Caudate nucleus (tissue), 63 donors: ENCODE measurements at places on chromosomes 2 and 18.

- DNase-seq: no peak
These were observed 19.6 kb downstream of the D2HGDH start for GRCh38 chr2:241754042-241754441.

DNA sequence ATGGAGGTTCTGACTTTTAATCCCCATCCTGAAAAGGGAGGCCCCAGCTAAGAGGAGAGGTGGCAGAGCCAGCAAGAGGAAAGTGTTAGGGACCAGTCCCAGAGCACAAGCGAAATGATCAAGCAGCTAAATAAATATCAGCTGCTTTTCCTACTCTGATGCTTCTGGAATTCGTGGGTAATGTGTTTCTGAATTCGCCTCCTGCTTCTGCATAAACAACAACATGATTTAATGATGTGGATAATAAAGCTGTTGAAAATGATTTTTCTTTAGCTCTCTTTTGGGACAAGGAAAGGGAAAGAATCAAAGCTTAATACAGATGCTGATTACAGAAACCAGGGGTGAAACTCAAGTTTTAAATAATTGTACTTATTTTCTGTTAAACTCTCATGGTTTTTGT is 329.7 kb downstream of the PDE11A start:
- no peak for DNase-seq

DNA sequence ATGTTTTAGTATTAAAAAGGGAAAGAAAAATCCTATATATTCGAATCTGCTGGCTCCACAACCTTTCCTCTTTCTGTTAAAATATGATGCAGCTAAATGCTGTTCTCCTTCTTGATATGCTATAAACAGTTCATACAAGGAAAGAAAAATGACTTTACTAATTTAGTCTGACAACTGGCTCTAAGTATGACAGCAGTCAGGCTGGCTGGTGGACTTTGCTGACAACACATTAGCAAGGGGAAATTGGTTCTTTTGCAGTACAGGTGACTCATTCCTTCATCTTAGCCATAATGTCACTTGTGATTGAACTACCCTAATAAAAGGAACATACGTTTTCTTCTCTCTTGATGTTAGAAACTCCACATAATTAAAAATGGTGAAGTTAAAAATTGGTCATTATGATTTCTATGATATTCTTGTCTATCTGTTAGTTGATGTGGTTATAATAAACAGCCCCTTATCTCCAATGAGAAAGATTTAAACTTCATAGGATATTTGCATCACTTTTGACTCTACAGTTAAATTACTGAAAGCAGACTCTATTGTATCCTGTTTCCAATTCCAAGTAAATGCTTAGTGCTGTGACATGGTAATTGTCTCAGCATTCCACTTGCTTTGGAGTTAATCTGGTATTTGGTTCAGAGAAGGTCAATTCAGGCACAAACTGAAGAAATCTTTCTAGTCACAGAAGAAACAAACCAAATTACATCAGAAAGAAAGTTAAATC is 315.3 kb upstream of the GULP1 start:
- no peak for DNase-seq

DNA sequence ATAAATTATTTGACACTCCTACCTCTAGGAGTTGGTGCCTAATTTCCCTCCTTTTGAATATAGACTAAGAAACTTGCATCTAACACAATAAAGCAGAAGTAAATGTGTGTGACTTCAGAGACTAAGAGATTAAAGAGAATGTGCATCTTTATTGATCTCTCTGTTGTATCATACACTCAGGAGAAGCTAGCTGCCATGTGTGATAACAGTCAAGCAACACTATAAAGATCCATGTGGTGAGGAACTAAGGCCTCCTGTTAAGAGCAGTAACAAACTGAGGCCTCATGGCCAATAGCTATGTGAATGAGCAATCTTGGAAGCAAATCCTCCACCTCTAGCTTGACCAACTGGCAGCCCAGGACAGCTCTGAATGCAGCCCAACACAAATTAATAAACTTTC is 3.4 kb downstream of the FANCL start:
- no peak for DNase-seq

DNA sequence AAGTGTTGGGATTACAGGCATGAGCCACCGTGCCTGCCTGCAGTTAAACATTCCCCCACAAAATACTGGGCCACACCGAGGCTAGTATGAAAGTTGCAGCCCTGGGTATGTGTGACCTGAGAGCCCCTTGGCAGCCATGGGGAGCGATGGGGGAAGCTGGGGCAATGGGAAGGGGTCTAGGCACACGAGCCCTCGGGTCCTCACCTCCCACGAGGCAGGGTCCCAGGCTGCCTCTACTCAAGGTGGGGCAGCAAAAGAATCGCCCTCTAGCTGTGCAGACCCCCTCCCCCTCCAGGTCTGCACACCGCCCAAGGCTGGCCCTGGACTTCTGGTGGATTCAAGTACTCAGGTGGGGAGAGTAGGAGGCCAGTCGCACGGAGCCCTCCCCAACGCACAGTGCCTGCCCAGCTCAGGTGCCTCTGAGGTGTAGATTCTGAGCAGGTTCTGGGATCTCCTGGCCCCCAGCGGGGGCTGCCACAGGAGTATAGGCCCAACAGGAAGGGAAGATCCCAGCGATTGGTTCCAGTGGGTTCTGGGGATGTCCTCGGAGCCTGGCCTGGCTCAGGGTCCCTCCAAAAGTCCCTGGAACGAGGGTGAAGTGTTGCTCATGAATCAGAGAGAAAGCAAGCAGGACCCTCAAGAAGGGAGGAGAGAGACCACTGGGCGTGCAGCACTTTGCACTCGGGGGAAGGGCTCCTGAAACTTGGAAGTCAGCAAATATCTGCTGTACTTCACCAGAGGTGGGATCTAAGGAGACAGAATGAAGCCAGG is 2.6 kb downstream of the GPR35 start:
- no peak for DNase-seq

DNA sequence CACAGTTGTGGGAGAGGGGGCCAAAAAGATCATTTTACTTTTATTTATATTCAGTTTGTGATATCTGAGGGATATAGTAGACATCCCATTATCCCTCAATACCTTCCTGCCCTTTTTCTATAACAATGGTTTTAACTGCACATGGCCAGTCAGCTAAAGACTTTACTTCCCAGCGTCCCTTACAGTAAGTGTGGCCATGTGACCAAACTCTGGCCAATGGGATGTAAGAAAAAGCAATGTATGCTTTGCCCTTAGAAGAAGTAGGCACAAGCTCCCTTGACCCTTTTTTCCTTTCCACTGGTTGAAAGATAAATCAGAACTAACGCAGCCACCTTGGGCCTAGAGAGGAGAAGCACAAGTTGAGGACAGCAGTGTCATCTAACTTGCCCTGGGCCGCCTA is 44.6 kb upstream of the LRPPRC start:
- DNase-seq: no peak

DNA sequence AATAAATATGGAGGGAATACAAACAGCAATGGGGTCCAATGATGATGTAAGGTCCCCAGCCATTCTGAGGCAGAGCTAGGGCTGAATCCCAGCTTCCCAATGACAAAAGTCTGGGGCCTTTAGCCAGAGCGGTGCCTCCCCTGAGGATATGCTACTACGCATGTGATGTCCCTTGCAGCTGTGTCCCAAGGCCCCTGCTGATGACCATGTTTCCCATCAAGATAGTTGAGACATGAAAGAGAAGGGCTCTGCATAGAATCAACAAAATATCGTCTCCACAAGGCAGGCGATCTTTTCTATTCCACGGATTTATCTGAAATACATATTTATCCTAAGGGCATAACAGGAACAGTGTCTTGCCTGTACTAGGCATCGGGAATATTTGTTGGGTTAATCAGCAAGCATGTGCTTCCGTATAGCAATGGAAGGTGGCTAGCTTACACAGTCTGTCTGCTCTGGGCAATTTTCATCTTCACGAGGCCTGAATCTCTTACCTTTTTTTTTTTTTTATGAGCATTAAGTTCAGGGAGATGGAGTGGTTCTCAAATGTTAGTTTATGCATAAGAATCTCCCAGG is 284.6 kb downstream of the CNTNAP5 start:
- no peak for DNase-seq

DNA sequence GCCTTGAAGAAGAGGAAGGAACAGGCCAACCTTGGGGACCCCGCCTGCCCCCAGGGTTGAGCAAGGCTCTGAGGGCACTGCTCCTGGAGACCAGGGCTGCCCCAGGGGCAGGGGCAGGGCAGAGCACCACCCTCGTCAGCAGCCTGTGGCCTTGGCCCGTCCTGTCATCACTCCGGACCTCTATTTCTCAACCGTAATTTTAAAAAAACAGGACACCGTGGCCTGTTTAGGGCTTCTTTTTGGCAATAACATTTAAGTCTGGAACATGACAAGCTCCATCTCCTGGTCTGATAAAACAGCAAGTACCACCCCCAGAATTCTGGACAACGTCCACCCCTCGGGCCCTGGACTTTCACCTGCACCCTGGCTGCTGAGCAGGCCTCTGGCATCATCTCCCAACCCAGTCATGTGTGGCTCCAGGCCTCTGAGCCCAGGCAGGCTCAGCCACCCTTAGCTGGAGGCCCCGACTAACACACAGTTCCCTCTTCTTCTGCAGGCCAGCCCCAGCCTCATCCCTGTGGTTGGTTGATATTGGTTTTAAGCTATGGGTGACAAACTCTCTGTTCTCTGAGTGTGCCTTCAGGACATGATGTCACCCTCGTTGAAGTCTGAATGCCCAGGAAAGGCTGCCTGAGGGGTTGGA is 22.6 kb upstream of the ID2 start:
- no peak for DNase-seq

DNA sequence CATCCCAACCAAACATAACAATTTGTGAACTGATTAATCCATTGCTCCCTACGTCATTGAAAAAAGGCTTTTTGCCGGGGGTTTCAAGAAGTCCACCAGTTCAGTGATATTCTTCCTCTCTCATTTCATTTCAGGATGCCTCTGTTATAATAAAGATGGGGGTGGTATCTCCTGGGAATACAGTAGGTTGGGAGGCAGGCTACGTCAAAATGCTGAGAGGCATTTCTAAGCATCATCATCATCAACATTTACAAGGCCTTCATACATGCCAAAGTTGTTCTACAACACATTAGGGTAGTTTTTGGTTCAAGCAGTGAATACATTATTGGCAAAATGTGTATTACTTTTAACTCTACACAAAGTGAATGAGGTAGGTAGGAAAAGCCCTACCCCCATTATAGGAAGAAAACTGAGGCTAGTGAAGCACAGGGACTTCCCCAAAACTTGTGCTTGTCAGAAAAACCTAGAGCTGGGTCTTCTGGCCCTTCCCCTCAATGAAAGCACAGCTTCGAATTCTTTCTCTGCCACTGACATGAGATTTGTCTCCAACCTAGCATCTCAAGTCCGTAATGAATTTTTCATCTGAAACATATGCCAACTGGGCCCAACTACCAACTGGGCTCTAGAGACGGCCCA is 11.3 kb downstream of the OSR1 start:
- no peak for DNase-seq
